PC-3 (cell line): ENCODE measurements at places on chromosomes 16 and 17. TPM values are rescaled to one million over a fixed set of nuclear protein-coding genes. Genes with fewer than 3 reads are reported as not detected.

GRCh38 chr16:53131363-53132071 is 76.7 kb downstream of the CHD9 start:
- H3K4me1 ChIP-seq = peaks cover 13% of the 10 kb centered on the region
- H3K36me3 ChIP-seq = no peaks in the 10 kb centered on the region

DNA sequence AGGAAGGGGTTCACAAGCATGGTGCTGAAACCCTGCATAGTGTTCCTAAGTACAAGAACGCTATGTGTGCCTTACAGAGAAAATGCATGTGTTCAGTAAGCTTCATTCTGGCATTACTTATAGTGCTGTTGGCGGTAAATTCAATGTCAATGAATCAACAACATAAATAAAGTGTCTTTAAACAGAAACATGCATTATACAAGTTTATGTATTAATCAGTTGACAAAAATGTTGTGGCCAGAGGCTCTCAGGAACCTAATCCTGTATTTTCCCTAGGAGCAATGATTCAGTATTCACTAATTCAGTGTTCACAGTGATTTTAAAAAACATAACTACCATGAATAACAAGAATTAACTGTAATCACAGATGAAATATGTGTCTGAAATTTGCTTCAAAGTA is 47.1 kb upstream of the MYOCD start:
- DNase-seq = no peak
- H3K27ac ChIP-seq = no peak overlapping the region
- peaks cover 5% of the 10 kb centered on the region; the same call in 1 of the 2 replicates for H3K27me3 ChIP-seq
- H3K36me3 ChIP-seq = no peaks in the 10 kb centered on the region
- H3K4me1 ChIP-seq = no peaks in the 10 kb centered on the region

DNA sequence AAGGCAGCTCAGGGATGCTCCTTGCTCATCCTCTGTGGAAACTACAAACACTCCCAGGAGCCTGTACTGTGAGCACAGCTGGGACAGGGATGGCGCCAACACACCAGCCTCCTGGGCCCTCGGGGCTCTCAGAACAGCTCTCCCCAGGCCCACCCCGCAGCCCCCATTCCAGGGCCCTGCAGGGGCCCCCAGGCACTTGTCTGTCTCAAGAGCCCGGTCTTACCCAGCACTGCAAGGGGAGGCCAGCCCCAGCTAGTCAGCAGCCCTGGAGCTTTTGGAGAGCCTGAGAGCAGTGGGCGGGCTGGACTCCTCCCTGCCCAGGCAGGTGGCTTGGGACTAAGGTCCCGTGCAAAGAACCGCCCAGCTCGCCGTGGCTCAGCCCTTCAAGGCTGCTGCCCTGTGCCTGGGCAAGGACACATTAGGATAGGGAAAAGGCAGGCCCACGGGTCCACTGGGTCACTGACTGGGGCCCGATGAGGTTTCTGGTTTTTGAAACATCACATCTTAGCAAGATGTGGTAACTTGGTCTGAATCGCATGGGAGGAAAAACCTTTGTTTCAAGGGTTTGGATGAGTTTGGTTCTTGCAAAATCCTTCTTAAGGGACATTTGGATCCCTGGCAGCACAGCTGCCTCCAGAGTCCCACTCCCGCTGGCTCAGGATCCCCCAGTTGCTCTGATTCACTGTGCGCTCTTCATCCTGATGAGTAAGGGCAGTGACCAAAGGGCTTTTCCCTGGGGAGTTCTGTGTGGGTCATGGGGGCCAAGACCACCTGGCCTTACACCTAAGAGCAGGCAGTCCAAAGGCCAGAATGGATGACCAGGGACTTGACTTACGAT is 2.8 kb downstream of the DNASE1L2 start:
- no peaks in the 10 kb centered on the region for H3K36me3 ChIP-seq
- no peak overlapping the region for H3K27ac ChIP-seq
- DNase-seq = no peak
- H3K4me3 ChIP-seq = no peak overlapping the region

GRCh38 chr17:39325528-39326240 is 75.7 kb downstream of the FBXL20 start:
- DNase-seq = no peak
- H3K4me1 ChIP-seq = no peaks in the 10 kb centered on the region
- H3K27ac ChIP-seq = no peak overlapping the region
- no peaks in the 10 kb centered on the region for H3K27me3 ChIP-seq
- H3K36me3 ChIP-seq = no peaks in the 10 kb centered on the region
- H3K4me3 ChIP-seq = no peak overlapping the region

GRCh38 chr16:15575293-15576049 is 67.5 kb downstream of the MARF1 start:
- no peak overlapping the region for H3K4me3 ChIP-seq
- H3K27ac ChIP-seq = no peak overlapping the region
- no peaks in the 10 kb centered on the region for H3K27me3 ChIP-seq
- no peak for DNase-seq
- no peaks in the 10 kb centered on the region for H3K36me3 ChIP-seq

DNA sequence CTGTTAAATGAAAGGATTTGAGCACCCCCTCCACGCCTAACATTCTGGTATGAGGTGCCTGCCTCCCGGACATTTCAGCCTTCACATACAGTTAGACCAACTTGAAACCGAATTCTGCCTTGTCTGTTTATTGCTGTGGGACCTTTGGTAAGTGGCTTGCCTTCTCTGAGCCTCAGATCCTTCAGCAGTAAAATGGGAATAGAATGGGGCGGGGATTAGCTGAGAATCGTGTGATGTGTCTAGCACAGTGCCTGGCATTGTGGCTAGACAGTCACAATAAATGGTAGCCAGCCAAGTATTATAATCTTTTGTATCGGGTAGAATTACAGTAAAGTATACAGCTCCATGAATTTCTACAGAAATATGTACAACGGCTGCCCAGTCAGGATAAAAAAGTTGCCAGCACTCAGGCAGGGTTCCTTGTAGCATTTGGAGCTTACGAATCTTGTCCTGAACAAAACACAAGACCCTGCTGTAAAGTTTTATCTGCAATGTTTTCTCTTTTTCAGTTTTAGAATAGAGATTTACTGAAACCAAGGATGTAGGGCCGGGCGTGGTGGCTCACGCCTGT is 786 bp downstream of the TMC7 start:
- peaks cover 19% of the 10 kb centered on the region for H3K4me1 ChIP-seq
- H3K27me3 ChIP-seq = no peaks in the 10 kb centered on the region
- H3K27ac ChIP-seq = peak overlapping the region; percentile 94
- H3K4me3 ChIP-seq = peak overlapping the region; percentile 78
- no peaks in the 10 kb centered on the region for H3K36me3 ChIP-seq

- no peak for DNase-seq
- H3K4me1 ChIP-seq = 0 out of 2 replicates have a peak, but pooled peaks cover 4% of the 10 kb centered on the region
- no peak overlapping the region for H3K27ac ChIP-seq
- H3K4me3 ChIP-seq = no peak overlapping the region
- H3K36me3 ChIP-seq = no peaks in the 10 kb centered on the region
Measured at GRCh38 chr17:35449371-35449931, 885 bp upstream of the SLFN13 start.

DNA sequence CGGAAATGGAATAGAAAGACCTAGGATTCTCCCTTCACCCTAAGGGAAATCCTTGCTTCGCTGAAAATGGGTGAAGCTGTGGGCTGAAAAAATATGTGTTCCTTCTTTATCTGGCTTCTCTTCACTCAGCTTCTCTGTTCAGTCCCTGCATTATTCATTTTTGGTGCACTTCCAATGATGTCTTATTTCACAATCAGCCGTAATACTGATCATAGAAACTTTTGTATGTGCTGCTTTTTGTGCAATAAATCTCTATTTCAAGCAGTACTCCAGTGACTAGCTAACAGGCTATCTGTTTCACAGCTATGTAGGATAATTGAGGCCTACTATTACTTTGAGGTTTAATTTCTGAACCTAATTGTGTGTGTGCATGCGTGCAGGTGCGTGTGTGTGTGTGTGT is 144.6 kb downstream of the FOXL1 start:
- H3K27me3 ChIP-seq = peaks cover 7% of the 10 kb centered on the region
- no peak overlapping the region for H3K27ac ChIP-seq
- DNase-seq = no peak
- H3K36me3 ChIP-seq = no peaks in the 10 kb centered on the region

GRCh38 chr17:11608396-11608795 is 10.1 kb downstream of the DNAH9 start:
- no peaks in the 10 kb centered on the region for H3K36me3 ChIP-seq
- peak; percentile 36 for DNase-seq
- no peaks in the 10 kb centered on the region for H3K27me3 ChIP-seq
- no peak overlapping the region for H3K4me3 ChIP-seq
- H3K27ac ChIP-seq = no peak overlapping the region

- H3K36me3 ChIP-seq = no peaks in the 10 kb centered on the region
- H3K4me1 ChIP-seq = no peaks in the 10 kb centered on the region
- H3K4me3 ChIP-seq = no peak overlapping the region
- peak; percentile 33 for DNase-seq
Measured at GRCh38 chr17:3935825-3936355, 19.6 kb upstream of the P2RX1 start.

ITGA3 gene
- 598 and 763 TPM in 2 replicates for total RNA-seq

EEF2KMT gene
- total RNA-seq = 23.7 and 25.8 TPM in 2 replicates

IQCK gene
- total RNA-seq = 3.3 and 8.9 TPM in 2 replicates

NPIPB2 gene
- 2.4 and 2.8 TPM in 2 replicates for total RNA-seq

NPIPA3 gene
- total RNA-seq = 1.1 and 1.4 TPM in 2 replicates

LDHD gene
- total RNA-seq = 3.1 and 3.7 TPM in 2 replicates
